IMR-90 (cell line): ENCODE measurements at places on chromosomes 3 and 15. TPM values are rescaled to one million over a fixed set of nuclear protein-coding genes. Genes with fewer than 3 reads are reported as not detected.
A peak's percentile ranks its signal among the peaks of the same experiment; 100 is the strongest.

The FANCD2OS gene
- not detected in 2 replicates for total RNA-seq

The DLL4 gene
- total RNA-seq = 1.7 and 1.8 TPM in 2 replicates

The ANKRD63 gene
- under 0.01 TPM in 1 of 2 replicates, not detected in the other for total RNA-seq

The CACNA2D3 gene
- total RNA-seq = 0.28 and 0.36 TPM in 2 replicates

DNA sequence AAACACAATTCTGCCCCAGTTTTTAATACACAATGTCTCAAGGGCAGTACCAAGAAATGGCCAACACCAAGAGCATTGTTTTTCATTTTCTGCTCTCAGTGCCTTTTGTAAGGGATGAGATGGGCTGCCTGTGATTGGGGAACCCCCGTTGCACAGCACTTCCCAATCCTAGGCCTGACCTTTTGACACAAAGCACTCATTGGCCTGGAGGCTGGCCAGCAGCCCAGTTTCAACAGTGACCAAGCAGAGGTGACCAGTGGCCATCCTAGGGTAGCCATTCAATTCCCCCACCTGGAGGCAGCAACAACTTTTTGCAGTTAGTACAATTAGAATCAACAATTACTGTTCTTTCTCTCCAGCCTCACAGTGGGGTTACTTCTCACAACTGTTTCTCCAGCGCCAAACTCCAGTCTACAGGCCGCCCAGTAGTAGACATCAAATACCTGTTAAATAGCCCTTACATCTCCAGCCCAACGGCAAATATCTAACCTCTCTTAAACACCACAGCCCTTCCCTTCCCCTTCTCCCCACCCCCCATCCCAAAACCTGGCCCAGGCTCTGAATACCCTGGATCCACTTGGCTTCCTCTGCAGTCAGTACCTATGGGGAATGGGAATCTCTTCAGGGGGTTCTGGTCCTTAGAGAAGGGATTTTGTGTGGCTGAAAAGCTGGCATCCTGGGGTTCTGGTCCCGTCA, 8.9 kb upstream of the LRRC2 start:
- no peak for DNase-seq

DNA sequence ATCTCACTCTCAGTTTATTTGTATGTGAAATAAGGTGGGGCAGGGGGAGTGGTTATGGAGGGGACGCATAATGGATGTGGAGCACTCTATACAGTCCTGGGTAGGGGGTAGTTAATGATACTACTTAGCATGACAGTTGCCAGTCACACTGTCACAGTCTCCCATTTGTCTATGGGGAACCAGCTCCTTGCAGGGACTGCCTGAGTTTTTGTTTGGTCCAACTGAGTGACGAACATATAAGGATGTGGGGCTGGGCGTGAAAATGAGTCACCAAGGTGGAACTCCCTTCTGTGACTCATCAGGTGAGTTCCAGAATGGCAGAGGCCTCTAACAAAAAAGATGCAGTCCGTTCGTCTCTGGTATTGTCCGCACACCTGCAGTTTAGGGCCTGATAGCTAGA, 235.3 kb upstream of the ST8SIA2 start:
- peak; percentile 2 for DNase-seq

DNA sequence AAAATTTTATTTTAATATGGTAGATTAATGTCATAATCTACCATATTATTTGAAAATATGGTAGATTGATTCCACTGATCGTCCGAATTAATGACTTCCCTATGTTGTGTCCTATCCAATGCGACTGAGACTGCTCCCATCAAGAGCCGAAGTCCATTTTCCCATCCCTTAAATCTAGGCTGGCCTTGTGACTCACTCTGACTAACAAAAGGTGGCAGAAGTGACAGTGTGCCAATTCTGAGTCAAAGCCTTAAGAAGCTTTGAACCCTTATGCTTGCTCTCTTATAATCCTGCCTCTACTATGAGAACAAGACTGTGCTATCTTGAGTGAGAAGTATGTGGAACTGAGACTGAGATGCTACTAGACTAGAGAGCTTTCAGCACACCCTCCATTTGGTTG, 387.2 kb downstream of the ROBO1 start:
- DNase-seq = peak; percentile 17

GRCh38 chr3:178476886-178477285, 59.4 kb upstream of the KCNMB2 start:
- DNase-seq = no peak

DNA sequence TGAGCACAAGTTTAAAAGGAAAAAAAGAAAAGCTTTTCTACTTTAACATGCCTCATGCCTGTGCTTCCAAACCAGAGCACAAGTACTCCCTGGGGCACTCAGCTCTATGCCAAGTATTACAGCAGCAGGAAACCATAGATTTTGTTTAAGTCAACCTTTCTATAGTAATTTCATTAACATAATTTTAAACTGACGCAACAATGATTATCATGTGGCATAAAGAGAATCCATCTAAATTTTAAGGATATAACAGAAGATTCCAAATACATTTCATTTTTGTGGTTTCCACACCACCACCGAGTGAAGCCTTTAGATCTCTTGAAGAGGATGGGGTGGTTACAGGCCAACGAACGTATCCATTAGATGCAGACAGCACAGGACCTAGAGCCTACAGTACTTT, 112.1 kb downstream of the TNIK start:
- no peak for DNase-seq

GRCh38 chr3:193872265-193872753, 263.6 kb upstream of the HES1 start:
- peak; percentile 98 for DNase-seq
